ENCODE measurements at places on chromosomes 6 and 20.

DNA sequence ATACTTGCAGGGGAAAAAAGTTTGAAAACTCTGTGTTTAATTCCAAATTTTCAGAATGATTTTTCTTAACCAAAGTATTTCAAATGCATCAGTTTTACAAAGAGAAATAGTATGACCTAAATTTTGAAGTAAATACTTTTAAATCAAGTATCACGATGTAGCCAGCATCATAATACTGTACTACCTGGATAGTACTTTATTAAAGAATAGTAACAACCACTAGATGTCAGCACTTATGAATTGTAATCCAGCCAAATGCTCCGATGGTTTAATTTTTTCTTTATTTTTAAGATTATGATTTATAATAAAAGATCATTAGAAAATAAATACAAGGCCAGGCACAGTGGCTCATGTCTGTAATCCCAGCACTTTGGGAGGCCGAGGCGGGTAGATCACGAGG, 37.2 kb upstream of the HACE1 start:
- DNase-seq, result peak; percentile 40

DNA sequence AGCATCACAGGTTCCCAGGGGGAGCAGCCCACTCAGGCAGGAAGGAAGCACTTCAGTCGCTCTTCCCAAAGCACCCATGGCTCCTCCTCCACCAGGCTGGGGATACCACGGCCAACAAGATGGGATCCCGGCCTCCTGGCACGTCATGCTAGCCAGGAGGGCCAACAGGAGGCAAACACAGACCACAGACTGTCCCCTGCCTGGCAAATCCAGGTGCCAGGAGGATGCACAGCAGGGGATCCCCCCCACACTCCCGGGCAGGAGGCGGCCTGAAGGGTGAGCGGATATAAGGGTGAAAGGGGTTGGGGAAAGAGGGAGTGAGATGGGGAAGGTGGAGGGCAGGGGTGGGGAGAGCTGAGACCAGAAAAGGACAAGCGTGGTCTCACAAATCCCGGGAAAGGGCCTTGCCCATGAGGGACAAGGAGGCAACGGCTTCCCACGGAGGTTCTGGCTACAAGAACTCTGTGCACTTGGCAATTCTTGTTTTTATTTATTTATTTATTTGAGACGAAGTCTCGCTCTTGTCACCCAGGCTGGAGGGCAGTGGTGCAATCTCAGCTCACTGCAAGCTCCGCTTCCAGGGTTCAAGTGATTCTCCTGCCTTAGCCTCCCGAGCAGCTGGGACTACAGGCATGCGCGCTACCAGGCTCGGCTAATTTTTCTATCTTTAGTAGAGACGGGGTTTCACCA, 7.2 kb downstream of the PXDC1 start:
- no peak for DNase-seq

- peak; percentile 28 for DNase-seq
Observed at GRCh38 chr6:89793586-89793985, 26.0 kb downstream of the MDN1 start.

- DNase-seq, result no peak
Observed at GRCh38 chr6:106617302-106617701, 12.0 kb downstream of the RTN4IP1 start.

GRCh38 chr20:17680836-17681725, 961 bp downstream of the RRBP1 start:
- DNase-seq, result peak; percentile 74

DNA sequence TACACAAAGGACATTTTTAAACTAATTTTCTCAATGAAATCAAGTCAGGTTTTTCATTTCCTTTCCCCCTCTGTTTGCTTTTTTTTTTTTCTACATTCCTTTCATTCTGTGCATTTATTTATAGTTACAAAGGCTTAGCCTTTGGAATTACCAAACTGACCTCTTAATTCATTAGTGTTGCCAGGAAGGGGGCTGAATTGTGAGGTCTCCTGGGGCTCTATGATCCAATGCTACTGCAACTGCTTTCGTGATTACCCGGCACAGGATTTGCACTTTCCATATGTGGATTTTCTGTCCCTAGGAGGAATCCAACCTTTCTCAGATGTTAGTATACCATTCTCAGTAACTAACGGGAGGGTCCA, 35.3 kb downstream of the NEDD9 start:
- DNase-seq, result no peak

DNA sequence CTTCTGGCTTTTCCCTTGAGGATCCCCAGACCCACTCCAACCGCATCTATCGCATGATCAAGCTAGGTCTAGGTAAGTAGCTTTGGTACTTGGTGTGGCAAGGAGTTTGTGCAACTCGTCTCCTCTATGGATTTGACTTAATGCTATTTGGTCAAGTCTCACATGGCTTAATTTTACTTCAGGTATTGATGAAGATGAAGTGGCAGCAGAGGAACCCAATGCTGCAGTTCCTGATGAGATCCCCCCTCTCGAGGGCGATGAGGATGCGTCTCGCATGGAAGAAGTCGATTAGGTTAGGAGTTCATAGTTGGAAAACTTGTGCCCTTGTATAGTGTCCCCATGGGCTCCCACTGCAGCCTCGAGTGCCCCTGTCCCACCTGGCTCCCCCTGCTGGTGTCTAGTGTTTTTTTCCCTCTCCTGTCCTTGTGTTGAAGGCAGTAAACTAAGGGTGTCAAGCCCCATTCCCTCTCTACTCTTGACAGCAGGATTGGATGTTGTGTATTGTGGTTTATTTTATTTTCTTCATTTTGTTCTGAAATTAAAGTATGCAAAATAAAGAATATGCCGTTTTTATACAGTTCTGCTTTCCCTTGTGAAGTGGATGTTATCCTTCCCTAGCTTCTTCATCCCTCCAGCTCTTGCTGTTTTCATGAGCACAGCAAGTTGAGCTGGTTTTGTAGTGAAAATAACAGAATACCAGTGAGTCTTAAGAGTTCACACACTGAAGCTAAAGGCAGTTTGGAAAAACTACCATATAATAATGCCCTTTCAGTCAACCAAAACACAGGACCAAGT, 3.8 kb downstream of the SLC35B2 start:
- peak; percentile 77 for DNase-seq

GRCh38 chr6:157151989-157152388, 171.3 kb downstream of the TMEM242 start:
- DNase-seq, result no peak

DNA sequence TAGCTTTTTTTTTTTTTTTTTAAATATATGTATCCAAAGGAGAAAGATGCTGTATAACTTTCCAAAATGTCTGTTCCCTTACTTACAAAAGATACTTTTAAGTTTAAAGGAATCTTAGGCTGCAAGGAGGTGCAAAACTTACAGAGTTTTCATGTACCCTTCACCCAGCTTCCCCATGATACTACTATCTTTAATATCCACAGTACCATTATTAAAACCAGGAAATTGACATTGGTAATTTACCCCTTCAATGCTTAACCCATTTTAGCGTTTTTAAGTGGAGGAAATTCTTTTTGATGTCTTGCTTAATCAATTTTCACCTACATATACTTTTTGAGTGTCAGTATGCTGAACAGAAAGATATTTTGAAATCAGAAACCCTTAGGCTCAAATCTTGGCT, 310.9 kb downstream of the PRL start:
- no peak for DNase-seq

DNA sequence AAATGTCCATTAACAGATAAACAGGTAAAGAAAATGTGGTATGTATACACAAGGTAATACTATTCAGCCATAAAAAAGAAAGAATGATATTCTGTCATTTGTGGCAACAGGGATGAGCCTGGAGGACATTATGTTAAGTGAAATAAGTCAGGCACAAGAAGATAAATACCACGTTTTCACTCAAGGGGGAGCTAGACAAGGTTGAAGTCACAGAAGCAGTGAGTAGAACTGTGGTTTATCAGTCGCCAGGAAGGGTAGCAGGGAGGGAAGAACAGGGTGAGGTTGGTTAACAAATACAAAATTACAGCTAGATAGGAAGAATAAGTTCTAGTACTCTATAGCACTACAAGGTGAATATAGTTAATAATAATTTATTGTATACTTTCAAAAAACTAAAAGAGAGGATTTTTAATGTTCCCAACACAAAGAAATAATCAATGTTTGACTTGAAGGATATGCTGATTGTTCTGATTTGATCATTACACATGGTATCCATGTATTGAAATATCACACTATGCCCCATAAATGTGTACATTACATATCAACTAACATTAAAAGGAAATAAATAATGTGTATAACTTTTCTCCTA, 21.1 kb downstream of the RTN4IP1 start:
- DNase-seq, result peak; percentile 90

GRCh38 chr6:83838727-83839126, 14.4 kb upstream of the RIPPLY2 start:
- DNase-seq, result no peak

All from NAMALWA (cell line).